ENCODE measurements at places on chromosomes 16 and 17. TPM values are rescaled to one million over a fixed set of nuclear protein-coding genes. Genes with fewer than 3 reads are reported as not detected.

- H3K27ac ChIP-seq: no peak overlapping the region
- no peaks in the 10 kb centered on the region for H3K4me1 ChIP-seq
- no peaks in the 10 kb centered on the region for H3K36me3 ChIP-seq
- no peak for DNase-seq
Measured at GRCh38 chr16:65876056-65876408, 490.5 kb upstream of the CDH5 start.

Gene RASL10B
- total RNA-seq: 61.9 TPM

Gene CLDN6
- not detected for total RNA-seq

DNA sequence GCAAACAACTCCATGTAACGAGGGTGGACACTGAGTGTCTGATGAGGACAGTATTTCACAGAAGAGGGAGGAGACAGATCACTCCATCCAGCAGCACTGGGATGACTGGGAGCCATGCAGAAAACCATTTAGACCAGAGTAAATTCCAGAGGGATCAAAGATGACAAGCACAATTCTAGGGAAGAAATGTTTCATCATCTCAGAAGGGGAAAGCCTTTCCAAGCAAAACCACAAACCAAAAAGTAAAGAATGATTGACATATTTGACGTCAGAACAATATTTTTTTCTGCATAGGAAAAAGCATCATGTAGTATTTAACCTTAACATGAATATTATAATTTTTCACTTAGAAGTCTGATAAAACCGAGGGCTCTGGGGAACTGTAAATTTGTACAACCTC, 4.8 kb downstream of the DNASE1 start:
- peaks cover 70% of the 10 kb centered on the region for H3K36me3 ChIP-seq
- no peak overlapping the region for H3K4me3 ChIP-seq
- H3K27me3 ChIP-seq: no peaks in the 10 kb centered on the region
- DNase-seq: no peak
- H3K27ac ChIP-seq: no peak overlapping the region

- no peaks in the 10 kb centered on the region for H3K4me1 ChIP-seq
- no peak overlapping the region for H3K4me3 ChIP-seq
- no peaks in the 10 kb centered on the region for H3K27me3 ChIP-seq
- H3K36me3 ChIP-seq: no peaks in the 10 kb centered on the region
- H3K27ac ChIP-seq: no peak overlapping the region
- DNase-seq: no peak
Measured at GRCh38 chr16:85430523-85431421, 182.3 kb upstream of the GSE1 start.

Gene UBE2O
- total RNA-seq: 19.5 TPM

- H3K27me3 ChIP-seq: no peaks in the 10 kb centered on the region
- no peak for DNase-seq
- no peaks in the 10 kb centered on the region for H3K36me3 ChIP-seq
Measured at GRCh38 chr17:33021731-33022408, 30.2 kb downstream of the SPACA3 start.

Gene NPIPA3
- total RNA-seq: not detected

Gene LUC7L3
- 19.6 TPM for total RNA-seq

DNA sequence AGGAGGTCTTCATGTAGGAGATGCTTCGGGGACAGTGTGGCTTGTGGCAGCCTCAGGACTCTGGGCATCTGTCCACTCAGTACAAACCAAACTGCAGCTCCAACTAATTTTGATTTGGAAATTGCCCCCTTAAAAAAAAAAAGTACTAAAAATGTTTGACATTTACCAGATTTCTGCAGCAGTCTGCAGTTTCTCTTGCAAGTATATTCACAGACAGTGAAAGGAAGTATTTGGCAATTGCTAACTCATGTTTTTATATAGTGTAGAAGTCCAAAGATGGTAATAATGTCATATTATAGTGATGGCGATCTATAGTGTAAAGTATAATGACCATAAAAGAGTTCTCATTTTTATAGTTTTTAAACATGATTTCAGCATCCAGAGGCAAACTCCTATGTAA, 218.6 kb downstream of the PRKCA start:
- no peak for DNase-seq
- no peak overlapping the region for H3K4me3 ChIP-seq
- no peaks in the 10 kb centered on the region for H3K27me3 ChIP-seq
- H3K4me1 ChIP-seq: no peaks in the 10 kb centered on the region
- no peak overlapping the region for H3K27ac ChIP-seq

- H3K36me3 ChIP-seq: no peaks in the 10 kb centered on the region
- no peaks in the 10 kb centered on the region for H3K27me3 ChIP-seq
- DNase-seq: no peak
- no peaks in the 10 kb centered on the region for H3K4me1 ChIP-seq
- H3K4me3 ChIP-seq: no peak overlapping the region
Measured at GRCh38 chr16:10343124-10343760, 42.6 kb upstream of the ATF7IP2 start.

Gene ZNF205
- 12.4 TPM for total RNA-seq

Gene NAGS
- total RNA-seq: 1.7 TPM

GRCh38 chr17:77115510-77115909, 25.3 kb upstream of the SEC14L1 start:
- H3K27me3 ChIP-seq: no peaks in the 10 kb centered on the region
- H3K4me1 ChIP-seq: peaks cover 40% of the 10 kb centered on the region

DNA sequence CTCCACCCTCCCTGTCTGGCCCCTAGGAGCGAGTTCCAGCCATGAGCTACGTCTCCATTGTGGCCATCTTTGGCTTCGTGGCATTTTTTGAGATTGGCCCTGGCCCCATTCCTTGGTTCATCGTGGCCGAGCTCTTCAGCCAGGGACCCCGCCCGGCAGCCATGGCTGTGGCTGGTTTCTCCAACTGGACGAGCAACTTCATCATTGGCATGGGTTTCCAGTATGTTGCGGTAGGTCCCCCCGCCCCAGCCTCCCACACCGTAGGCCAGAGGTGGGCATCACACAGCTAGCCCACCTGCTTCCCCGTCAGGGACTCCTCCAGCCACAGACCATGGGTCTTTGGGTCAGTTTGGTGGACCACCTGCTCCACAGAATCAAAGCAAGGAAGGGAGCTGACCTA, 4.2 kb downstream of the SLC2A4 start:
- no peaks in the 10 kb centered on the region for H3K27me3 ChIP-seq
- DNase-seq: no peak
- no peak overlapping the region for H3K4me3 ChIP-seq
- no peaks in the 10 kb centered on the region for H3K4me1 ChIP-seq
- peaks cover 32% of the 10 kb centered on the region for H3K36me3 ChIP-seq

- H3K27me3 ChIP-seq: no peaks in the 10 kb centered on the region
- no peak overlapping the region for H3K27ac ChIP-seq
- no peak for DNase-seq
- H3K4me3 ChIP-seq: no peak overlapping the region
- H3K4me1 ChIP-seq: peaks cover 8% of the 10 kb centered on the region
- H3K36me3 ChIP-seq: peaks cover 37% of the 10 kb centered on the region
Measured at GRCh38 chr17:789160-789840, 7.1 kb downstream of the MRM3 start.

Gene SYT17
- total RNA-seq: 1.8 TPM

DNA sequence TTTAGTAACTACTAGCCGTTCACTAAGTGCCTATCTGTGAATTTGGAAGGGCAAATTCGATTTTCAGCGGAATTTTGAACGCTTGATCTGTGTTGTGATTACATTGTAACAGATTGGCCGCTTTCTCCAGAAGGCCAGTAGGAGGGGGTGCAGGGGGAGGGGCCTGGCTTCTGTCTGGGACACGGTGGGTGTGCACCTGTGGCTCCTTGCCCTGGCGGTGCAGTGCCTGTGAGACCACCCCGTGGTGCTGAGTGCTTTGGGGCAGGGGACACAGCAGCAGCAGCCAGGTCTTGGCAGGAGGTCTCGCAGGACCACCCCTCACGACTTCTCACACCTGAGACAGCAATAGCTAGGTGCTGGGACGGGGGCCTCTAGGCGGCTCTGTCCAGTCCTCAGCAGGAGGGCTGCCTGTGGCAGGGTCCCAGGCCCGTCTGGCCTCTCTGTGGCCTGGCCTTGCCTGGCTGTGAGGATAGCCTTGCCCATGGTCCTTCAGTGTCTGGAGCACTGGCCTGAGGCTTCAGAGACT, 1.8 kb downstream of the UBE2I start:
- no peaks in the 10 kb centered on the region for H3K27me3 ChIP-seq
- peaks cover 36% of the 10 kb centered on the region for H3K4me1 ChIP-seq
- H3K36me3 ChIP-seq: peaks cover 26% of the 10 kb centered on the region
- peak overlapping the region; percentile 76 for H3K4me3 ChIP-seq
- H3K27ac ChIP-seq: peak overlapping the region; percentile 81

- H3K4me1 ChIP-seq: no peaks in the 10 kb centered on the region
- no peak overlapping the region for H3K4me3 ChIP-seq
- no peaks in the 10 kb centered on the region for H3K36me3 ChIP-seq
- H3K27me3 ChIP-seq: no peaks in the 10 kb centered on the region
Measured at GRCh38 chr17:70655176-70655958, 486.0 kb downstream of the KCNJ2 start.

Gene LRRC3C
- not detected for total RNA-seq

DNA sequence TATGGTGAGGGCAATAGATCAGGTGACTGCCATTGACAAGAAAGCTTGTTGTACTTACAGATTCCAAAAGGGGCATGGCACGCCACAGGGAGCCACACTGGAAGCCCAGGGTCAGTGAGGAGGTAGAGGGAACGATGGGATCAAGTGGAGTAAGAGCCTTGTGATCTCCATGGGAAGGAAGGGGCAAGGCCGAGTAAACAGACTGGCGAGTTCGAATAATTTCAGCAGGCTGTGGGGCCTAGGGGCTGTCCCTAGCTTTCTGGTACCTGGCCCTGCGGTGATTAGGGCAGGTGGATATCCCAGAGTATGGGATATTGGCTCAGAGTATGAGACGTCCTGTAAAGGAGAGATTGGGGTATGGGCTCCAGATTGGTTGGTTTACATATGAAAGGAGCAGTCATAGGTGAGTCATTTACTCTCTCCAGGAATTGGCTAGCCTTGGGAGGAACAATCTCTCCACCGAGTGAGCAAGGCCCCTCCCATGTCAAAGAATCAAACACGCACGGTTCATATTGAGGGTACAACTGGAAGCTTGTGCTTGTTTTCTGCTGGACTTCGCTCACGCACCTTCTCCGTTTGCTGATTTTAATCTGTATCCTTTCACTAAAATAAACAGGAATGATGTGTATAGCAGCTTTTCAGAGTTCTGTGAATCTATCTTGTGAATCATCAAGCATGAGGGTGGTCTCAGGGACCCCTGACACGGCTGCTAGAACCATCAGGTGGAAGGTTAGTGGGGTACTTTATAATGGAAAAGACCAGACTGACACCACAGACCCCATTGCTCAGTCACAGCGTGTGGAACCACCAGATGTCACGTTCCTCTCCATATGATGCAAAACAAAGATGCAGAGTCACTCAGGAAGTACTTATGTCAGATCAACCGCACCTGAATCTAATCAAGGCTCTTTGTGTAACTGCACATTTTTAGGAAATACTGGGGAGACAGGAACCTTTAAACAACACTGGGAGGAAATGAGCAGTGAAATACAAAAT, 27.9 kb downstream of the GABARAPL2 start:
- no peak for DNase-seq
- no peak overlapping the region for H3K4me3 ChIP-seq
- peaks cover 34% of the 10 kb centered on the region for H3K4me1 ChIP-seq
- peak overlapping the region; percentile 56 for H3K27ac ChIP-seq
- H3K36me3 ChIP-seq: peaks cover under 1% of the 10 kb centered on the region

Gene TBC1D3E
- total RNA-seq: not detected

Gene CES5A
- total RNA-seq: not detected

Gene NOG
- 1.5 TPM for total RNA-seq

Gene QRICH2
- 1.1 TPM for total RNA-seq

GRCh38 chr16:89687092-89687940, 827 bp downstream of the CDK10 start:
- DNase-seq: no peak
- H3K4me3 ChIP-seq: peak overlapping the region; percentile 85
- peak overlapping the region; percentile 84 for H3K27ac ChIP-seq

DNA sequence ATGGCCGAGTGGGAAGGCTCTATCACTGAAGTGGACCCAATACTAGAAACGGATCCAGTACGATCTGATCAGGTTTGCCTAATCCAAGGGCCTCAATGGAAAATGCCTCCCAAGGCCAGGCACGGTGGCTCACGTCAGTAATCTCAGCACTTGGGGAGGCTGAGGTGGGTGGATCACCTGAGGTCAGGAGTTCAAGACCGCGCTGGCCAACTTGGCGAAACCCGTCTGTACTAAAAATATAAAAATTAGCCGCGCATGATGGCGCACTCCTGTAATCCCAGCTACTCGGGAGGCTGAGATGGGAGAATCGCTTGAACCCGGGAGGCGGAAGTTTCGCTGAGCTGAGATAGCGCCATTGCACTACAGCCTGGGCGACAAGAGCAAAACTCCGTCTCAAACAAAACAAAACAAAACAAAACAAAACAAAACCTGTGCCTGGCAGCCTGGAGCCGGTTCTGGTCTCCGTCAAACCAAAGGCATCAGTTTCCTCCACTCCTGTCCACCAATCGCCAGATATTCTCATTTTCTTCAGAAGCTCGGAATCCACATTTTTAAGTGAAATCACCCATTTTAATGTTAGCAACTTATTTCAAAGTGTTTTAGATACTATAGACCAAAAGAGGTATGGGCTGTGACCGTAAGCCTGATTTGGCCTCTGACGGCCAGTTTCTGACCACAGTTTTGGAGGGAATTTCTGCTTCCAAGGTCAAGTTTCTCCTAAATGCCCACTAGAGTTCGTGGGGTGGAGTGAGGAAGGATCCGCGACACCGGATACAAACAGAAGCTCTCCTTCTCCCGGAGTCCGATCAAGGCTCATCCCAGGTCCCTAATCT, 664 bp downstream of the NQO1 start:
- peak overlapping the region; percentile 68 for H3K27ac ChIP-seq
- peak overlapping the region; percentile 47 for H3K4me3 ChIP-seq
- H3K4me1 ChIP-seq: no peaks in the 10 kb centered on the region
- H3K36me3 ChIP-seq: no peaks in the 10 kb centered on the region

DNA sequence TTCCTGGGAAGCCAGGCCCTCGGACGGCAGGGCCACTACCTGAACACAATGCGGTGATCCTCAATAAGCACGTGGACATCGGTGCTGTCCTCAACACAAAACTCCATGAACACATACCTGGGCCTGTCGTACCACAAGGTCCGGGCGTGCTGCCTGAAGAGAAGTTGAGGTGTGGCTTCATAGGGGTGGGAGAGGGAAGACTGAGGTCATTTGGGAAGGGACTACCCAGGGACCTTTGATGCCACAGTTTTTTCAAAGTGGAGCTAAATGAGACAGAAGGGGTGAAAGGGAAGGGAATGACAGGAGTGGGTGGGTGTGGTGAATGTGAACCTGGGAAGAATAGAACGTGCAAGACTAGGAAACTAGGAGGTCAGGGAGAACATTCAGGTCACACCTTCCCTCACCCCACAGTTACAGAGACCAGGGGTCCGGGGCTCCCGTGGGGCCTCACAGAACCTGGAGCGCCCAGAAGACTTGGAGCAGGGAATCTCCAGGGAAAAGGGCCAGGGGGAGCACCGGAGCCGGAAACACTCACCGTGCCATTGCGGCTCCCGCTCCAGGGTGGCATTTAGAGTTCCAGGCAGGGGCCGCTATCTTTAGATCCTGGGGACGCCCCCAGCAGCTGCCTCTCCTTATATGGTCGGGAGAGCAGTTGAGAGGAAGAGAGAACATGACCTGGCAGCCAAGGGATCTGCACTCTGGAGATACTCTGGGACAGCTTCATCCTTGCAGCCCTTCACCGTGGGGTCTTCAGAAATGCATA, at the start of gene PTGES3L:
Gene PTGES3L, minus strand, starts transcription at position 570 of the 763 bp plus-strand sequence. Its CDS starts 27 bp downstream, at position 543.
- no peaks in the 10 kb centered on the region for H3K4me1 ChIP-seq
- peak within 1 kb of the TSS; percentile 79 for H3K4me3 ChIP-seq
- H3K27ac ChIP-seq: peak within 1 kb of the TSS; percentile 82
- no peaks in the 10 kb centered on the region for H3K27me3 ChIP-seq
- no peaks in the 10 kb centered on the region for H3K36me3 ChIP-seq
